ENCODE measurements at places on chromosomes 3 and 15.

DNA sequence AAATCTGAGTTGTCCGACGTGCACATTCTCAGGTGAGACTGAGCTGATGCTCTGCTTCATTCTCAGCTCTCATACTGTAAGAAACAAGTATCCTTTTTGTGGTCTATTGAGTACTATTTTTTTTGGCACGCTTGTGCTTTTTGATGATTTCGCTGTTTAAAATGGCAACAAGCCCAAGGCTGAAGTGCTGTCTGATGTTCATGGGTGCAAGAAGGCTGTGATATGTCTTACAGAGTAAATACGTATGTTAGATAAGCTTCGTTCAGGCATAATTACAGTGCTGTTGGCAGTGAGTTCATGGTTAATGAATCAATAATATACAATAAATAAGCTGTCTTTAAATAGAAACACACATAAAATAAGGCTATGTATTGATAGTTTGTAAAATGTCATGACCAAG, 27.2 kb downstream of the AQR start:
- no peak for DNase-seq

DNA sequence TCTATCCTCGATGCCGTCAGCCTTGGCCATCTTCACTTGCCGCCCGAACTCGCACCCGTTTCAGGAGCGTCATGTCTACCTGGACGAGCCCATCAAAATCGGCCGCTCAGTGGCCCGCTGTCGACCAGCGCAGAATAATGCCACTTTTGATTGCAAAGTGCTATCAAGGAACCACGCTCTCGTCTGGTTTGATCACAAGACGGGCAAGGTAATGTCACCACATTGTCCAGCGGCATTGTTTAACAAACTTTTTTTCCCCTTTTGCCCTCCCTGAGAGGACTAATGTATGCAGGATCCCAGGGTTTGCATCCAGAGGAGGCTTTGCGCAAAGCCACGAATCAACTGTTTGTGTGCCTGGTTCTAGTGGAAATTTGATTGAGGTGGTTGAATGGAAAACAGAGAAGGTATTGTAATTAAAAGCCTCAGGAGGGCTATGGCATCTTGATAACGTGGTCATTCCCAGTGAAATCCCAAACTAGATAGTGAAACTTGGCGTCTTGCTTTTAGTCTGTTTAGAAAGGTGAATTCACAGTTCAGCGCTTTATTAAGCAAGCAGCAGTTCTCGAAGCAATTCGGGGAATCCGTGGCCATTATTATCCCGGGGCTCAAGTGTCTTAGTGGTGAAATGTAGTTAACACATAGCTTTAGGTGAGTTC, 1.7 kb downstream of the SLMAP start:
- DNase-seq: no peak

DNA sequence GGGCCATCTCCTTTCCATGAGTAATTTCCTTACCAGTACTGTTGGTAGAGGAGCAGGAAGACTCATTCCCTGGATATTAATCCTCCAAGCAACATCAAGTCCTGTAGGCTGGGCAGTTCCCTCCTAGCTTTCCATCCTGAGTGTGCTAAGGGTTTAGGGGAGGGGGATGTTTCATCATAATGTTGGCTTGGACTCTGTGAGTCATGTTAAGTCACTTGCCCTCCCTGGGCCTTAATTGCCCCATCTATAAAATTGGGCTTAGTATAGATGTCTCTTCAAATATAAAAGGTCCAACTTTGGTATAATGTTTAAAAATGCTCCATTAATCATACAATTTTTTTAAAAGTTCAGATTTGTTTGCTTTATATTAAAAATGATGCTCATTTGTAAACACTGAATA, 52.7 kb downstream of the TLE3 start:
- no peak for DNase-seq

- no peak for DNase-seq
Observed at GRCh38 chr3:140277886-140278285, 342.9 kb downstream of the CLSTN2 start.

GRCh38 chr3:42499478-42499871, 3.0 kb upstream of the VIPR1 start:
- DNase-seq: no peak

GRCh38 chr15:47334805-47335535, 382.3 kb upstream of the SEMA6D start:
- no peak for DNase-seq

- no peak for DNase-seq
Observed at GRCh38 chr3:49628249-49628648, 45.9 kb upstream of the APEH start.

DNA sequence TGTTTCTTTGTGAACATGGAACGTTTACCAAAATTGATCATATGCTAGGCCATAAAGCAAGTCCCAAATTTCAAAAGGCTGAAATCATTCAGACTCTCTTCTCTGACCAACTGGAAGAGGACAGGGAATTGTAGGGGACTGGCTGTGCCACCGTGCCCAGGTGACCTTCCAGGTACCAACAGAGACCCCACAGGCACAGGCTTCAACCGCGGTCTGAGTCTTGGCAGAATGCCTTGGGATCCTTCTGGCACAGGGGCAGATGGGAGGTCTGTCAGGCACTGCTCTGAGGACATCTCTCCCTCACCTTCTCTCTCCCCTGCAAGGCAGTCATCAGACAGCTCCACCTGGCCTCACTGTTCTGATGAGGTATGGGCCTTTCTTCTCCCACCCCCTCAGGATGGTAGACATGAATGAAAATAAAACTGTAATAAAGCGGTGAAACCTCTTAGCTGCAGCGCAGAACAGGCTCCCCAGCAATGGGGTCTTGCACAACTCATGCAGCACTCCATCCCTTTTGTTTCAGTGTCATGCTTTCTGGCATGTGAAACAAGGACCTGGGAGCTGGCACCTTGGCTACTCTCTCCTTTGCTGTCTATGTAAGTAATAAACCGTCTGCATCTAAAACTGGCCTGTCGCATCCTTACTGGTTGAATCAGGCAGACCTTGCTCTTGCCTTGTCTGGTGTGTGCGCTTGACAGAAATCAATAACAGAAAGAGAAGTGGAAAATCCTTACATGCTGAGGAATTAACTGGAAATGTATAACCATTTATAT, 289.2 kb downstream of the KLF13 start:
- no peak for DNase-seq

DNA sequence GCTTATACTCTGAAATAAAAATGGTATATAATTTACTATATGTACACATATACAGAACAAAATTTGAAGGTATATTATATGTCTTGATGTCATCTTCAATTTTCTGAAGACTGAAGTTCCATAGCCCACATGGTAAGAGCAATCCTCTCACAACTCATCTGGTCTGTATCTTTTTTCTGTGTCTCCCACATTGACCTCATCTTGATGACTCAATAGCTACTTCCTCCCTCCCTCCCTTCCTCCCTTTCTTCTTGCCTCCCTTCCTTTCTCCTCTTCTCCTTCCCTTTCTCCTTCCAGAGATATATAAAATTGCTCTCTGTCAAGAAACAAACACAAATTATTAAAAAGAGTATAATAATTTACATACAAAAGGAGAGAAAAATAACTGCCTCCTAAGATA, 268.5 kb downstream of the SQOR start:
- no peak for DNase-seq

- DNase-seq: no peak
Observed at GRCh38 chr15:89575656-89576416, 567 bp downstream of the TICRR start.

GRCh38 chr3:107206141-107206540, 171.1 kb upstream of the CCDC54 start:
- DNase-seq: peak; percentile 9

DNA sequence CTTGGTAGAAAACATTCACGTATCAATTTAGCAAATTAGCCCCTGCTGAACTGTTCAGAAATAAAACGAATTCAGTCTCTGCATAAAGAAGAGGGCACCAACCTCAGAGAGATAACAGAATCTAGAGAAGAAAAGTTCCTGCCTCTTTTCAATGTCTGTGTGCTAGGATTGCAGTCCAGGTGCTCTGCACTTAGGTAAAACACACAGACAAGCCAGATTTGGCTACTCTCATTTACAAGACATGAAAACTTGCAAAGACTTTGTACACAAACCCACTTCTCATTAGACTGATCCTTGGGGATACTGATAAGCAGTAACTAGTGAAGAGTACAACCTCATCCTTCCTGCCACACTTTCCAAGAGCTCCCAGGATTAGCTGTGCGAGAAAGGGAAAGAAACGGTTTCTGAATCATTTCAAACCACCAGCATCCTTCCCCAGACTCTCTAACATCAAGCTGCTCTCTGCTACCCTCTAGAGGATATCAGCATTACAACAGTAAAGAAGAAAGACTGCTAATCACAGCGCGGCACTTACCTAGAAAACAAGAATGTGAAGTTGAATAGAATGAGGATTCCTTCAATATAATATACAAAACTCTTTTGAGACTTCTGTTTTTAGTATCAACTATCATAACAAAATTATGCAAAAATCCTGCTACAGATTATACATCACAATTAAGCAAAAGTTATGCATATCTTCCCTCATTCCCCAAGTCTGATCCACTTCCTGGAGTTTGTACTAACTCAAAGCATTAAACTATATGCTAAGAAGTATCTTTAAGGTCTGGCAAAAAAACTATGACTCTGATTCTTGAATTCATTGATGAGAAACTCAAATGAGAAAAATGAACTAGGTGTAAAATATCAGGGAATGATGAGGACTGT, 306.4 kb downstream of the MAGI1 start:
- DNase-seq: peak; percentile 30

GRCh38 chr15:101210058-101210457, 41.8 kb downstream of the CHSY1 start:
- no peak for DNase-seq

DNA sequence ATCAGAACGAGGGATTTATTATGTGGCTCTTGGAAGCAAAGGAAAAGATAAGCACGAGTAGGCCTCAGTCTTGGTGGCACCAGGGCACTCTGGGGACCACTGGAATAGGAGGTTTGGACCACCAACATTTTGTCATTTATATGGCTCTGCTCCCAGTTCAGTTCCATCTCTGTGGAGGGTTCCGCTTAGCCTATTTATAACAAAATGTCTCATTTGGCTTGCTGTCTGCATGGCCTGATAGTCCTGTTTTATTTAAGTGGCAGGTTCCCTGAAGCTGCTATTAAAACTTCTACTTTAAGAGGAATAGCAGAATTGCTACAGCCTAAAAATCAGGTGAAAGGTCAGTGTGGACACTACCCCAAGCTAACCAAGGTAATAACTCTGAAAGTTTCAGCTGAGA, 27.2 kb downstream of the MAP2K5 start:
- DNase-seq: no peak

All from CD4-positive, alpha-beta T cell treated with Interleukin-12 subunit alpha and Interleukin-12 subunit beta, for 1 hour (primary cell).